ENCODE measurements at places on chromosomes 5 and 9. TPM values are rescaled to one million over a fixed set of nuclear protein-coding genes. Genes with fewer than 3 reads are reported as not detected.

Gene IFNA2
- total RNA-seq, result not detected

Gene WNT8A
- total RNA-seq, result not detected

Gene C5orf46
- total RNA-seq, result not detected

Gene CNTLN
- 10.6 TPM for total RNA-seq

Gene SLC46A2
- total RNA-seq, result 4.2 TPM

Gene RLN2
- total RNA-seq, result 0.55 TPM

Gene GPRIN1
- 0.13 TPM for total RNA-seq

Gene PCDHGA12
- total RNA-seq, result 5.0 TPM

Gene GABRP
- total RNA-seq, result 0.42 TPM

GRCh38 chr5:154460172-154460571 is 14.4 kb downstream of the SAP30L start:
- DNase-seq, result no peak

DNA sequence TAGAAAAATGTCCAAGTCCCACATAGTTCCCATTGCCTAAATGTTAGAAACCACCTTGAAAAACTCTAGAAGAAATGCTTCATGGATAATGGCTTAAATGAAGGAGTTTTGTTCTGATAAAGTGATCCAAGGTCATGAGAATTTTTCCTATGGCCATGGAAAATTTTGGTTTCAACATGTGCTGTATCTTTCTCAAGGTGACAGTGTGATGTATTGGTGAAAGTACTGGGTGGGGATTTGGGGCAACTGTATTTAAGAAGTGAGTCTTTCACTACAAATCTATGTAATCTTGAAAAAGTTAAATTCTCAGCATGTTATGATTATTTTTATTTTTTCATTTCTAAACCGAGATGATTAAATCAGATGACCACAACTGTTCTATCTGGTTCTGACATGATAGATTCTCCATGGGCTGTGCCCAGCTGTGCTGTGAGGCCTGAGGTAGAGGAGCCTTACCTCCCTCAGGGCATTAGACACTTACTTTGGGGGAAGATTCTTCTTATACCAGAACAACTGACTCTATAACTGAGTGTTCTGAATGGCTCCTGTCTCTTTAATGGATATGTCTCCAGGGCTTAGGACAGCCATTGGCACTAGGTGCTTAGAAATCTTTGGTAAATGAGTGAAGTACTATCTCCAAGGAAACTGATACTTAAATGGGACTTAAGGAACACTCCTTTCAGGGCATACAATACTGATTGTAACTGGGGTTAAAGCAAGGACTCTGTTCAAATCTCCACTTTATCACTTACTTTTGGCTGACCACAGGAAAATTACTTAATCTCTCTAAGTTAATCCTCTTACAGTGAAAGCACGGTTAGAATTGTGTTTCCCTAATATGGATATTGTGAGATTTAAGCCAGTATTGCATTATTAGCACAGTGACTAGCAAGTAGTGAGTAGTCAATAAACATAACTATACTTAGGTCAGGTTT is 397.4 kb upstream of the MEF2C start:
- DNase-seq, result no peak

GRCh38 chr5:61132559-61132958 is 29.7 kb downstream of the SMIM15 start:
- no peak for DNase-seq

DNA sequence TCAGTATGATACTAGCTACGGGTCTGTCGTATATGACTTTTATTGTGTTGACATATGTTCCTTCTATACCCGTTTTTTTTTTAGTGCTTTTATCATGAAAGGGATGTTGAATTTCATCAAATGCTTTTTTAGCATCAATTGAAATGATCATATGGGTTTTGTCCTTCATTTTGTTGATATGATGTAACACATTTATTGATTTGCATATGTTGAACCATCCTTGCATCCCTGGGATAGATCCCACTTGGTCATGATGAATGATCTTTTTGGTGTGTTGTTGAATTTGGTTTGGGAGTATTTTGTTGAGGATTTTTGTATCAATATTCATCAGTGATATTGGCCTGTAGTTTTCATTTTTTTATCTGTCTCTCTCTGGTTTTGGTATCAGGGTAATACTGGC is 50.9 kb downstream of the OSMR start:
- no peak for DNase-seq

DNA sequence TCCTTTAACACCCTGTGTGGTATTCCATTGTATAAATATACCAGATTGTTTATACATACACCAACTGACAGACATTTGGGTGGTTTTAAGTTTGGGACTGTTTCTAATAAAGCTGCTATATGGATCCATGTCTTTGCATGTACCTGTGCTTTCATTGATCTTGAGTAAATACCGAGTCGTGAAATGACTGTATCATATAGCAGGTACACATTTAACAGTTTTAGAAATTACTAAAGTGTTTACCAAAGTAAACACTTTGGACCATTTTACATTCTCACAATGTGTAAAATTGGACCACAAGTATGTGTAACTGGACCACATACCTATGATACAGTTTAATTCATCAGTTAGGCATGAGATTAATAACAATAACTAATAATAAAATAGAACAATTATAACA is 175.2 kb downstream of the FBXL17 start:
- DNase-seq, result no peak

DNA sequence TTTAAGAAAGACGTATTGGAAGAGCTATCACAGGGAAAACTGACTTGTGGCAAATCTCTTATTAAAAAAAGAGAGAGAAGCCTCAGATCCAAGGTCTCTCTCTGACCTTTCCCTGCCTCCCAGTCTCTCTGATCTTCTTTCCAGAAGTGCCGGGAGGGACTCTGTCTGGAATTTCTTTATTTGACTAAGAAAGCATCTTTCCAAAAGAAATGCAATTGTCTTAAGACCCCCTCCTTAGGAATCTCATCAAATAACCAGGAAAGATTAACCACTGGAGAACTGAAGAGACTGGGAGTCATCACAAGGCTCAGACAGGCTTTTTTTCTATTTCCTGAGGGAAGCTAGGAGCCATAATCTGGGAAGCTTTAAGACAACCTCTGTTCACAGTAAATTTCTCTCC is 4.6 kb downstream of the C1QTNF3 start:
- DNase-seq, result no peak

GRCh38 chr5:67437905-67438845 is 241.6 kb upstream of the CD180 start:
- DNase-seq, result no peak

DNA sequence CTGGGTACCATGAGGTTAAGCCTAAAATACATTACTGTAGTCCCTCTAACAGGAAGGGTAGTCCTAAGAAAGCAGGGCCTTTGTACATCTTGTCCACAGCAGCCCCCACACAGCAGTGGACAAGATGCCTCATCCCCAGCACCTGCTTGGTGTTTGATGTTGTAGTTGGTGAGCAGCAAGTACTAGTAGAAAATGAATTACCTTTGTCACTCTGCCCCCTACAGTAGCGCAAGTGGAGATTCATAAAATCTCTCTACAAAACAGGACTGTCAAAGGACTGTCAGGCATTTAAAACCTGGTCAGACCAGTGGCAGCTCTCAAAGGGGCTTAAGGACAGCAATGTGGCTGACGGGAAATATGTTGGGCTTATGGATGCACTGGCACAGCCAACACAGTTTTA is 122.5 kb downstream of the TMEM174 start:
- DNase-seq, result no peak

- no peak for DNase-seq
These were observed 321.0 kb downstream of the ACTL7B start for GRCh38 chr9:108534741-108535140.

DNA sequence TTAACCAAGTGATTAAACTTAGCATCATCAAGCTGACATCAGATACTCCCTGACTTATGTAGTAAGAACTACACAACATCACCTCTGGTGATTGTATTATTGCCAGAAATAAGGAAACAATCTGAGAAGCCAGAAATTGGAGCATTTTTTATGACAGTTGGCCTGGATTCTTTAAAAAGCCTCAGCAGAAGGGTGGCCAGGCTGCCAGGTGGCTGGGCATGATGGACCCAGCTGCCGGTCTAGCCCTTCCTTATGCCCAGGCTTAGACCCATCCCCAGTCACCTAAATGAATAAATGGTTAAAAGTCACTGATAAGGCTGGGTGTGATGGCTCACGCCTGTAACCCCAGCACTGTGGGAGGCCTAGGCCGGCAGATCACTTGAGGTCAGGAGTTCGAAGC is 12.8 kb downstream of the OR1K1 start:
- DNase-seq, result no peak

DNA sequence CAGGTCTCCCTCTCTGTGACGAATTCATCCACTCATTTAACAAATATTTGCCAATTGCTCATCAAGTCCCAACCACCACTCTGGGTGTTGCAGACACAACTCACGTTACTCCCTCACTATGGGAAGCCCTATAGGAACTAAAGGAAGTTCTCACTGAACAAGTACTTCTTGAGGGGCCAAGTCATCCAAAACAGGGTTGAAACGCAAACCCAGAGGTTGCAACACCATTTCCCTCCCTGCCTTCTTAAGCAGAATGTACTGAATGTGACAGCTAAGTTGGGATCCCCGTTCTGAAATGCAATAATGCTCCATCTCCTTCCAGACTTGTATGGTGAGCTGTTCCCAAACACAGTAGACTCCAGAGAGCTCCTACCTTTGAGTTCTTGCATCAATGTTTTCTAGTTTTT is 34.3 kb downstream of the EPB41L4B start:
- DNase-seq, result no peak

DNA sequence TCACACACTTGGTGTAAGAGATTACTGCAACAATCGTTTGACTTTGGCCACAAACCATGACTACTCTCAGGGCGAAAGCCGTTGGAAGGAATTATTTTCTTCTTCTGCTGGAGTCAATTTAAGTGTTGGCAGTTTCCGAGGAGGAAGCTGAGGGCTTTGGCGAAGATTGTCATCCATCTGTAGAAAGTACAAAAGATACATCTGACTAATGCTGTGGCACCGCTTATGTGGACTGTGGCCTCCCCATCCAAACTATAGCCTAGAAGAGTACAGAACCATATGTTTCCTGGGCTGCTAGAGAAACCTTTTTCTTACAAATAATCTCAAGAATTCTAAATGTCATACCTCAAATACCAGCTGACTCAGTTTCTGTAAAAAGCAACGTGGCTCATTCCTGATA is 7.4 kb downstream of the MTX3 start:
- DNase-seq, result no peak

GRCh38 chr5:165495829-165496380 is 1990.5 kb downstream of the MAT2B start:
- no peak for DNase-seq

DNA sequence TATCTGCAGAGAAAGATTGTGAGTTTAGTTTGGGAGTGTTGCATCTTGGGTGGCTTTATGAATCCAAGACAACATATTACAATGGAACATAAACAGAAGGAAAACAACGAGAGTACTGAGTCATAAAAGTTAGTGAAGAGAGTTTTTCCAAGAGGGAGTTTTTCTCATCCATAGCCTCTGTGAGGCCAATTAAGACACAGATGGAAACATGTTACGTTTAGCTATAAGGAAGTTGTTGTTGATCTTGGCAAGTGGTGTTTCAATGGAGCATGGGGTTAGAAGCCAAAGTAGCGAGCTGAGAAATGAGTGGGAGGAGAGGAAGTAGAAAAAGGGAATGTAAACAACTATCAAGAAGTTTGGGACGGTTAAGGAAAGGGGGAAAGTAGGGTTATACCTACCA is 53.3 kb upstream of the SPATA31D4 start:
- DNase-seq, result no peak

DNA sequence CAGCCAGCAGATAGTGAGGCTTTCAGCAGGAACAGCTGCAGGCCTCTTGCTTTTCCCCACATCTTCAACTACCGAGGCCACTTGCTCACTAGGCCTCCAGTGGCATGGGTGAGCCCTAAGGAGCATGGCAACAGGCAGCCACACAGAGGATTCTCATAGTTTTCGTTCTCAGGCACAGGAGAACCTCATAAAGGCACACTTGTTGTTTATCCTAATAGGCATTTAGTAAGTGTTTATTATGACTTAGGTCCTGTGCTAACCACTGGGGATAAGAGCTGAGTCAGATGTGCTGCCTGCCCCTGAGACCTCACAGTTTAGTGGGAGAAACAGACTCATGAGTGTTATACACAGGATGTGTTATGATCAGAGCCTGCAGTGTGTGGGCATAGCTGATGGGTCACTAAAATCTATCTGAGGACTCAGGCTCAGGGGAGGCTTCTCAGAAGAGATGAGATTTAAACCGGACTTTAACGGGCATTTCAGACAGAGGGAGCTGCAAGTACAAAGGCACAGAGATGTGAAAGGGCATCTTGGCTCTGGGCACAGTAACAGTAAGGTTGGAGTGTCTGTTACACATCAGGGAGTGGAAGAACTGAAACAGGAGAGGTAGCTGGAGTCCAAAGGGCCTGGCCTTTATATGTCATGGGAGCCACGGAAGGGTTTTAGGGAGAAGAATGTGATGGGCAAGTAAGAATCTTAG is 21.0 kb upstream of the HEMGN start:
- no peak for DNase-seq

GRCh38 chr9:87889882-87890252 is 7.2 kb downstream of the SPATA31E1 start:
- peak; percentile 20 for DNase-seq

DNA sequence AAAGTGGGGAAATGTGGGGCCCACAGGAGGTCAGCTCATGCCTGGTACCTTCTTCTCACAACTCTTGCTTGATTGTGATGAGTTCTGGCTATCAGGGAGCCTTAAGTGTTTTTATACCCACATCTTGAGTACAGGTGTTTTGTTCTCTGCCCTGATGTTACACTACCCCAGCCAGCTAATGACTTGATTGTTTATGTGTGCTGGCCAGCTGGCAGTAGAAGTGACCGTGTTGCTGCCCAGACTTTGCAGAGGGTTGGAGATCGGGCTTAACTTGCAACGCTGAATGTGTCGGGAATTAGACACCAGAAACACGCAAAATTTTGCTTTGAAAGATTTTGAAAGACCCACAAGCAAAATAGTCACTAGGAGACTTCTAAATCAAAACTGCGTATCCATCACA is 16.9 kb upstream of the ZDHHC11B start:
- no peak for DNase-seq

GRCh38 chr9:86664603-86665002 is 282.7 kb downstream of the GAS1 start:
- DNase-seq, result no peak

GRCh38 chr5:115295777-115296123 is 704 bp downstream of the CCDC112 start:
- DNase-seq, result no peak

GRCh38 chr9:5643005-5643624 is 14.2 kb downstream of the RIC1 start:
- no peak for DNase-seq

- no peak for DNase-seq
These were observed 39.6 kb upstream of the SPATA31E1 start for GRCh38 chr9:87842878-87843585.

GRCh38 chr5:65926276-65926783 is at the start of gene ERBIN:
Gene ERBIN, plus strand, starts transcription at chr5:65926575. Its CDS starts 66,144 bp downstream, at chr5:65992719.
- DNase-seq, result peak; percentile 85

- no peak for DNase-seq
These were observed 64.9 kb downstream of the GOLPH3 start for GRCh38 chr5:32109236-32109635.

- no peak for DNase-seq
These were observed 22.1 kb downstream of the AFF4 start for GRCh38 chr5:132941331-132941730.
